Epithelial cell of alveolus of lung (primary cell): ENCODE measurements at places on chromosomes 1 and 21. TPM values are rescaled to one million over a fixed set of nuclear protein-coding genes. Genes with fewer than 3 reads are reported as not detected.

Gene SPRR2G
- not detected in 2 replicates for total RNA-seq

Gene GBP4
- total RNA-seq: 1.0 TPM in 1 of 2 replicates, not detected in the other

Gene NCMAP
- not detected in 2 replicates for total RNA-seq

Gene CBS
- total RNA-seq: 30.0 and 66.5 TPM in 2 replicates

Gene NGF
- total RNA-seq: 1.2 TPM in 1 of 2 replicates, not detected in the other
